ENCODE measurements at places on chromosomes 3 and 15.

DNA sequence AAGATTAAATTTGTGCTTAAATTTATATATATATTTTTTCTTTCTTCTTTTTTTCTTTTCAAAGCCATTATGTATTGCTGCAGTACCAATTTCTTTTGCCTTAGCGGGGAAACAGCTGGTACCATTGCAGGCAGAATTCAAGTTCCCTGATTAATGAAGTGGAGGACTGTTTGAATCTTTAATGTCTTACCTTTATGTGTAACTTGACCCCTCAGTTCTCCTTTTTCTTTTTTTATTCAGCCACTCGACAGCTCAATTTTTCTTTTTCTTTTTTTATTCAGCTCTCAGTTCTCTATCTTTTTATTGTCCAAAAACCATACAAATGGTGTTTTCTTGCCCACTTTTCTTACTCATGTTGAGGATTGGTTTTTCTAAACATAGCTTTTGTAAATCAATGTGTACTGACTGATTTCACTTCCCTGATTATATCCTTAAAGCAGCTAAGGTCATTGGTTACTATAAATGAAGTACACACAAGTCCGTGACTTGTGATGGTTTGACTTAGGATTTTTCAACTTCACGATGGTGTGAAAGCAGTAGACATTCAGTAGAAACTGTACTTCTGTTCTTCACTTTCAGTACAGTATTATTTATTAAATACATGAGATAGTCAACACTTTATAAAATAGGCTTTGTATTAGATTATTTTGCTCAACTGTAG is 22.8 kb downstream of the ATP2C1 start:
- no peak for DNase-seq

DNA sequence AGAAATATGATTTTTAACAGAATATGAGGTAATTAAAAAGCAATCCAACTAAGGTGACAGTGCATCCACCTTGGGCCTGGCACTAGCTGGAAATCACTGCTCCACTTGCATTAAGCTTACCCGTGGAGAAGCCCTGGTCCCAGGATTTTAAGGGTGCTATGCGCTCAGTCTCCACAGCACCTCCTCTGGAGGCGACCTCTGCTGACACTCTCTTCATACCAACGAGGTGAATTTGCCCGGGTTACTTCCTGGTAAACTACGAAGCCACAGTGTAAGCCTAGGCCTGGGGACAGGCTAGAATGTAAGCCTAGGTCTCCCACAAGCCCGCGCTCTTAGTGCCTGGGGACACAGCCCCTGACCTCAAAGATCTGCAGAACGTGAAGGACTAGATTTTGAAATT is 793 bp downstream of the APOD start:
- no peak for DNase-seq

GRCh38 chr3:161796312-161796711 is 299.7 kb downstream of the OTOL1 start:
- no peak for DNase-seq

- DNase-seq, result no peak
Measured at GRCh38 chr3:166110102-166110501, 272.9 kb upstream of the BCHE start.

DNA sequence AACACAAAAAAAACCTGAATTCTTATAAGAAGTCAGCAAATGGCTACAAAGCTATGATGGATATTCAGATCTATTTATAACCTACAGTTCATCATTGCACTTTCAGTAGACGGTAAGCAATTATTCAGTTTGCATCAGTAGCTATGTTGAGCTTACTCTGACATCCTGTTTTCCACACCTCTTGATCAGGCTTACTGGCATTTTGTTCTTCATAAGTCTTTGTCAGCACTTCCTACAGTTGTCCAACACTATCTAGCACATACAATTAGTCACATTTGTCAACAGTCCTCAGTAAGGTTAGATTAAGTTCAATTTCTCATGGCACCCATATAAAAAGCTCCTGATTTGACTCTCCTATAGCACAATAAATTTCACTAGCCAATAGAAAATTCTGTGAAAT is 71.2 kb upstream of the ST3GAL6 start:
- DNase-seq, result no peak

- no peak for DNase-seq
Measured at GRCh38 chr15:60523056-60523455, 44.1 kb upstream of the ICE2 start.

GRCh38 chr15:41904541-41905005 is 10.7 kb upstream of the SPTBN5 start:
- peak; percentile 80 for DNase-seq

GRCh38 chr15:48896869-48897814 is 19.2 kb downstream of the EID1 start:
- no peak for DNase-seq

DNA sequence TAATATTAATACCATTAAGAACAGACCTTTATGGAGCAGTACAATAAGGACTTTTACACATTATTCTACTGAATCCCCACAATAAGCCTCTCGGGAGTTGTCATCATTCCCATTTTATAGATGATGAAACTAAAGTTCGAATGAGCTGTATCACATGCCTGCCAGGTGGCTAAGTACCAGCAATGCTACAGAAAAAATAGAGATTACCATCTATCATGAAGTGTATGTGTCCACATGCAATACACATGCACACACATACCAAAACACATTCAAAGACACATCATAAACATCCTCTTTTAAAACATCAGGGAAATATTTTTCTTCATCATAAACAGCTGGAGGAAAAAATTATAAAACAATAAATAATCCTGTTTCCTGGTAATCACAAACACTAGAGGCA is 136.6 kb downstream of the SUCLG2 start:
- DNase-seq, result no peak

GRCh38 chr15:92667287-92667904 is 11.8 kb upstream of the FAM174B start:
- DNase-seq, result no peak

GRCh38 chr15:90895571-90896117 is 7.5 kb upstream of the MAN2A2 start:
- DNase-seq, result peak; percentile 64

DNA sequence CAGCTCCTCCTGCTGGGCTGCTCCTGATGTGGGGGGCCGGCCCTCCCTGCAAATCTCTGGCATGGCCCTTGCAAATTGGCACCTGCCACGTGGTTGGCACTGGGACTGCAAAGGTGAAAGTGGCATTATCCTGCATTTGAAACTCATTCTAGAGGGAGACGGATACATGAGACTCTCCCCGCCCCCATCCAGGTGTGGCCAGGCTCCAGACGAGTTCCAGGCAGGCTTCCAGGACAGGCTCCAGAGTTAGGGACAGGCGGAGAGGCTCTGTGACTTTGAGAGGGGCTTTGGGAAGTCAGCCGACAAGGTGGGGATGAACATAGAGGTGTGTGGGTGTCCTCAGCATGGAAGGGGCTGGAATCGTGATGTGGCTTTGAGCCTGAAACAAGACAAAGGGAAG is 178.5 kb downstream of the APBA2 start:
- no peak for DNase-seq

DNA sequence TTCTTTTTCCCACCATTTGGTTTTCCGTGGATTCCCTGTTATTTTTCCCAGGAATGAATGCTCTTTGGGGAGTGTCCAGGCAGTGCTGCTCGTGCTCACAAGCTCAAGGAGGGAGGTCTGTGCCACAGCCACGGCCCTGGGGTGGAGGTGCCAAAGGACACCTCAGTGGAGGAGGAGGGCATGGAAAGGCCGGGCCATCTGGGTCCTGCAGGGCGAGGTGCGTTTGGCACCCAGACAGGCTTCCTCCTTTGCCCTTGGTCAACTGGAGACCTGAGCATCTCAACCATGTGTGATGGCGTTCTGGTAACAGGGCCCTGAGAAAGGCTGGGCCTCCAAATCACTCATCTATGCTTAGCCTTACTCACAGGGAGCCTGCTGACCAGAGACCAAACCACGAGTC is 25.4 kb downstream of the KY start:
- DNase-seq, result no peak

DNA sequence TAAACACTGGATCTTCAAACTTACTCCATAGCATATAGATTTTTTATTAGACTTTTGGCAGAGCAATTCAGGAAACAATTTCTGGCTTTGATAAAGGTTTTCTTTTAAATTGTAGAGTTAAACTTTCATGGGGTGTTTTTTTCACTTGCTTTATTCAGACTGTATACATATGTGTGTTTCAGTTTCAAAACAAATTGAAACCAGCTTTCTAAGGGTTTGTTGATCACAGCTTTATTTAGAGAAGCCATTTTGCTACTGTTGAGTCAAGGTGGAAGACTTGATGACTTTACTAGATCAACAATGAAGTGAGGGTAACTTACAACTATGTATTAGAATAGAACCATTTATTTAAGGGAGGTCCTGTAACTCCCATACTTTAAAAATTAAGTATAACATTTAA is 6.2 kb downstream of the UBE2E1 start:
- no peak for DNase-seq

DNA sequence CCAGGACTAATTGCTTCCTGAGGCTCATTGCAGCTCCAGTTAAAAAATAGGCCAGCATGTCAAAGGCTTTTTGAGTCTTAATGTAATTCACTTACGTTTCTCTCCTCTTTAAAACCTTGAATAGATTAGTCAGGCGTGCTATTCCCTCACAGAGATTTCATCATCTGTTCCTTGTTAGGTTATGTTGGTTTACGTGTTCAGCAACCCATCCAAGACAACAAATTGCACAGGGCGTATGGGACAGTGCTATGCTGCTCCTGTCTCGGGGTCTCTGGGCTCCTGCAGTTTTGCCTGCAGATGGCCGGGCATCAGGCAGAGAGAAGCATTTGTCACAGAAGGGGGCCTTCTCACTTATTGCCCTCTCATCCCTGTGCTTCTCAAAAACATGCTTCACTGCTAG is 117.1 kb downstream of the CHDH start:
- no peak for DNase-seq

- DNase-seq, result no peak
Measured at GRCh38 chr3:127915937-127916493, 983 bp downstream of the KBTBD12 start.

GRCh38 chr3:4950351-4950784 is 28.9 kb upstream of the BHLHE40 start:
- DNase-seq, result no peak

DNA sequence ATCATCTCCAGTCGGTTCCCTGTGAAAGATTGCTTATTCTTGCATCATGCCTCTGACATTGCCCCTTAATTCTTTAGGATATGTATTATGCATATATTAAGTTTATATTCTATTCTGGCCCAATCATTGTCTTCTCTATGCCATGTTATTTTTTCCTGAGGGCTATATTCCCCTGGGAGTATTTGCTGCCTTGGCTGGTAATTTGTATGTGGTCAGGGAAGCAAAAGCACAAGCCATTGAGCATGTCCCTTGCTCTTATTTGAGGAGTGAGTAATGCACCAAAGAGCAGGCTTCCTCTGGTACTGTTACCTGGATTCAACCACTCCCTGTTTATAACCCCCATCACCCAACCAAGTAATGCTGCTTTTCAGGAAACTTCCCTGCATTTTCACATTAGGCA is 36.3 kb downstream of the STAC start:
- no peak for DNase-seq

DNA sequence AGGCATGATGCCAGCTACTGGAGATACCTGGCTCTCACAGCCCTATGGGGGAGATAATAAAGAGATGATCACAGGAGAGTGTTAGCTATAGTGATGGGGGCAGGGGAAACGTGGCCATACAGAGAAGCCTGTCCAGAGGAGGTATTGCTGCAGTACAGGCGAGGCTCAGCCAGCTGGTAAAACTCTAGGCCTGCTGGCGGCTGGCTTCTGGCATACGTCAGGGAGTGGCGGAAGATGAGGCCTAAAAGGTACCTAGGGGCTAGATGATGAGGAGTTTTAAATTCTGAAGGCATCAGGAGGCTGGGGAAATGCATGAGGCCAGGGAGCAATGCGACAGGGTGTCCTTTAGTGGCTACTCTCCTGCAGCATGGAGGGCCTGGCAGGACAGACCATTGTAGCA is 110.7 kb downstream of the EEFSEC start:
- peak; percentile 67 for DNase-seq

DNA sequence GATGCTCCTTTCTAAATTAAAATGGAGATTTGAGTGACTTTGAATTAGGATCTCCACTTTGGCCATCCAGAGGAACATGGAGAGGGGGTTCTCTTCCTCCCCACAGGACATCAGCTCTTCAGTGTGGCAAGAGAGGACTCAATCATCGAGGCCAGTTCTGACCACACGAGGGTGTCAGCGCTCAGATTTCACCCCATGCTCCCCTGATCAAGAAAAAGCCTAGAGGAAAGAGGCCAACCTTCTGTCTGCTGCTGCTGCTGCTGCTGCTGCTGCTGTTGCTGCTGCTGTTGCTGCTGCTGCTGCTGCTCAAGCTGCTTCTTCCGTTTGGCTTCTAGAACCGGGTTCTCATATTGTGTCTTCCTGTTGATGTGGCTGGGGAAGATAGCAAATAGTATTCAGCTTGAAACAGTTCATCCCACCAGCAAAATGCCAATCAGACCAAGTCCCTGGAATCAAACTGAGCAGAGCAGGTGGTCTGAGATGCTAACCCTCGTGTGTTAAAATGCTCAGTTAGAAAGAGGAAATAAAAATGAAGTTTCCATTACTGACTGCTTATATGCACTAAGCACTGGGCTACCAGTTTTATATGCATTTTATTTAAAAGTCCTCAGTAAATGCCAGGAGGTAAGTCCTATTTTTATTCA is 599.0 kb downstream of the MAGI1 start:
- DNase-seq, result peak; percentile 69

GRCh38 chr3:60229502-60229901 is 1021.8 kb downstream of the FHIT start:
- no peak for DNase-seq

DNA sequence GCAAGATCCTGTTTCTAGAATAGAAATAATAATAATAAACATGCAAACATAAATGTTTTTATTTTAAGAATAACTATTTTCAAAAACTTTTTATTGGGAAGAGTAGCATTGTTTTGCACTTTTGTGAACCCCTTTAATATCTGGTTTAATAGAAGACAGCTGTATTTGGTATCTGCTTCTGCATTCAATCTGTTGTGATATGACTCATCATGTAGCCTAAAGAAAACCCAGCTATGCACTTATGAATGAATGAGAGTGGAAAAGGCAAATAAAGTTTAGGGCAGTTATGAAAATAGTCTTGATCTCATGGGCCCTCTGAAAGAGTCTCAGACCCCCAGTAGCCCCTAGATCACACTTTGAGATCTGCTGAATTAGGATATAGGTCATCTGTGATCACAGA is 100.4 kb upstream of the PPP2R3A start:
- no peak for DNase-seq

DNA sequence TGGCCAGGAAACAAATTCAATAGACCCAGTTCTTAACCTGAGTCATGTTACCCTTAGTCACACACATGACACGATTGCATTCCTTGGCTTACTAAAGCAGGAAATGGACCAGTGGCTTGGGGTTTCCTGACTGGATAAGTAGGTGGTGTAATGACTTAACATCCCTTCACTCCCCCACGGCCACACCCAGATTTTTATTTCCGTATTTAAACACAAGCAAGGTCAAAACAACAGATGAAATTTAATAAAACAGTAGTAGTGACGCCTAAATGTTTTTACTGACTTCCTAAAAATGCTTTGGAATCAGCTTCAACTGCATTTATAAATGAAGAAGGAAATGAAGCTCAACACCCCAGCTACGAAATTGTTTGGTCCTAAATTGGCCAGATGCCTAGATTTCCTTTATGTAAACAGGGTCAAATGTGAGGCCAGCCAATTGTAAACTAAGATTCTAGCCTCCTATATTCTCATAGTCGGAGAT is 324.3 kb downstream of the CHST2 start:
- DNase-seq, result no peak

- DNase-seq, result no peak
Measured at GRCh38 chr3:177705976-177706823, 508.9 kb upstream of the TBL1XR1 start.
